ENCODE measurements at places on chromosomes 12 and 14.

DNA sequence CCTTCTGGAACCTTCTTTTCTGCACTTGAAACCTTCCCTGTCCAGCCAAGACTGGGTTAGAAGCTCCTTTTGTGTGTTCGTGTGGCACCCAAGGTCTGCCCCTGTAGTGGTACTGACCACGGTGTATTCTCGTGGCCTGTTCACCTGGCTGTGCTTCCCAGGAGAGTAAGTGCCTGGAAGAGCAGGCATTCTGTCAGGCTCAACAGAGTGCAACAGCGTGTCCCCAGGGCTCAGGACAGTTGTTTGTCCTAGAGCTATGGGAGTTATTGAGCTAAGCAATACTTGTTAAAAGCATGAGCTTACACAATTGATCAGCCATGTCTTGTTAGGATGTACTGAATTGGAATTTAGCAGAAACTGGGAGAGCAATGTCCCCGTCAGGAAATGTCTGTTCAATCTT is 12.9 kb upstream of the SLC38A2 start:
- DNase-seq: no peak

- DNase-seq: no peak
These were observed 48.1 kb downstream of the PTPN11 start for GRCh38 chr12:112466835-112467234.

DNA sequence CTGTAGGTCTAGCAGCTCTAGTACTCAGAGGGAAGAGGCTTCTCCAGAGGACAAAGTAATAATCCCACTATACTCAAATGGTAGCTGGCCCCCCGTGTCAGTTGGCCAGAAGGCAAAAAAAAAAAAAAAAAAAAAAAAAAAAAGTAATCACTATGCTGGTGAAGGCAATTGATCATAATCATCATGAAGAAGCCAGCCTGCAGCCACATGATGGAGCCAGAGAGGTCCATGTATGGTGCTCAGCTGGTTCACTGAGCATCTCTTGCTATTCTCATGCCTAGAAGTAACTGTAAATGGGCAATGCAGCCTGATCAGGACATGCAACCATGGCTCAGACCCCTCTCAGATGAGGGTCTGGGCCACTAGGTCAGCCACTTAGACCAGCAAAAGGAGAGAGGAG is 378.8 kb downstream of the MED13L start:
- DNase-seq: no peak

DNA sequence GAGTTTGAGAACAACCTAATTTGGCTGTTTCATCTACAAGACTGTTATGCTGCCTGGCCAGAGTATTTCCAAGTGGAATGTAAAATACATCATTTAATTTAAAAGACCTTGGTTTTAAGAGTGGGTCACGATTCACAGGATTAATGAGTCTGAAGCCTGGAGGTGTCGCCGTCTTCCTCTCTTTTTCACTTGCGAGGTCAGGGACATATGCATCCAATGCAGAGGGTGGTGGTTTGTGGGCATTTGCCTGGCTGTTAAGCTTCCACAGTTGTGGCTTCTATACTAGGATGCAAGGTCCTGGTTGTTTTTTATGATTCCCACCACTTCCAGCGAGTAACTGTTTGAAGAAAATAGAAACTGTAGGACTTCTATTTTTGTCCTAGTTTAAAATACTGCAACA is 22.8 kb upstream of the RASSF3 start:
- DNase-seq: no peak

GRCh38 chr12:132144810-132145168 is 532 bp downstream of the NOC4L start:
- DNase-seq: no peak

- DNase-seq: no peak
These were observed 92.9 kb downstream of the PPP2R5C start for GRCh38 chr14:101854366-101854765.

DNA sequence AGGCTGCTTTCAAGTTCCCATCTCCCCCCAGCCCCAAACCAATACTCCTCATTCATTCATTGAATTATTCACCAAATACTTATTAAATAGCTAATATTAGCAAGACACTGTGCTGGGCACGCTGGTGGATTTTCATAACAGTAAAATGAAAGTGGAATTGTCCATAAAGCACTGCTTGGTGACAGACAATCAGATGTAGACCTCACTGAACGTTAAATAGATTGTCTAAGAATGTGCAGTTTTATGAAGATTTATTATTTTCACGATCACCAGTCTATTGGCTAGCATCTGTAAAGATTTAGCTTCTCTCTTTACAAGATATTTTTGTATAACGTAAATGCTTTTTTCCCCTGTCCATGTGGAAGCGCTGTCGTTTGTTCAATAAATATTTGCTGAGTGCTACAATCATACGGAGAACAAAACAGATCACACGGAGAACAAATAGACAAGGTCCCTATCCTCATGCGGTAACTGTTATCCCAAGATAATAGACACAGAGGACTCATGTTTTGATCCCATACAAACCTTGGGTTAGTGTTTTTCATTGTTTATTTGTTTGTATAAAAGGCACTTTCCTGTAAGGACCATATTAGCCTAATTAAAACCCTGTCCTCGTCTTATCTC is 397.6 kb downstream of the BCAT1 start:
- DNase-seq: no peak
